CD4-positive, alpha-beta T cell treated with Interferon alpha-2 for 1 hour (primary cell): ENCODE measurements at places on chromosomes 3 and 15.

DNA sequence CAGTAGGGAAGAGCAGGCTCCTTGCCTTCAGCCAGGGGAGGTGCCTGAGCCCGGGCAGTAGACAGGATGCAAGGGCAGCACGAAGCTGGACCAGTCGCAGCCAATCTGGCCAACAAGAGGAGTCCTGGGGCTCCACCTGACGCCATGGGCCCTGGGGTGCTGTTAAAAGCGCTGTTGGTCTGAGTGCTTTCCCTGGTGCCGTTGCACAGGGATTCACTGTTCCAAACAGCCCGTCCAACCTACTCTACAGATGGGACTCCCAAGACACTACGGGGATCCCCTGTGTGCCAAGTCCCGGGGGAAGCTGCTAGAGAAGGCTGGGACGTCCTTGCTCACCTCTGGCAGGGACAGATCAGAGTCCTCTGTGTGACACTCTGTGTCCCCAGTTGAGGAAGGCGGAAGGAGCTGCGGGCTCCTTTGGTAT is 632 bp downstream of the CTSH start:
- DNase-seq: no peak

GRCh38 chr3:194166682-194167479 is 30.9 kb downstream of the HES1 start:
- no peak for DNase-seq

- DNase-seq: no peak
Measured at GRCh38 chr15:60535265-60535664, 56.3 kb upstream of the ICE2 start.

- no peak for DNase-seq
Measured at GRCh38 chr3:128867200-128868125, 12.0 kb upstream of the ACAD9 start.

GRCh38 chr3:54963641-54964040 is 35.8 kb upstream of the LRTM1 start:
- DNase-seq: no peak

DNA sequence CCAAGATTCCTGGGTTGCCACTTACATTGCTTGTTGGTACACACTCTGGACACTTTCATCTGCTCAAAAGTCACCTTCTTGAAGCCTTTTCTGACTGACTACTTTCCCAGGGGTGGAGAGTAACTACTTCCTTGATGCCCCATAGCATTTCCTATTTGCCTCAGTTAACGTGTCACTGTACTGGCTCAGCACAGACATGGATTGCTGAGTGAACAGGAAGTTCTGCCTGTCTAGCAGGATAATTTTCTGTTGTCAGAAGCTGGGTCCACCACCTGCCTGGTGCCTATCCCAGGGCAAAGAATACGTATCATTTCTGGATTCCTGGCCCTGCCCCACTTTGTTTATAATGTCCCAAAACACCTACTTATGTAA is 15.3 kb upstream of the ABHD17C start:
- DNase-seq: no peak

DNA sequence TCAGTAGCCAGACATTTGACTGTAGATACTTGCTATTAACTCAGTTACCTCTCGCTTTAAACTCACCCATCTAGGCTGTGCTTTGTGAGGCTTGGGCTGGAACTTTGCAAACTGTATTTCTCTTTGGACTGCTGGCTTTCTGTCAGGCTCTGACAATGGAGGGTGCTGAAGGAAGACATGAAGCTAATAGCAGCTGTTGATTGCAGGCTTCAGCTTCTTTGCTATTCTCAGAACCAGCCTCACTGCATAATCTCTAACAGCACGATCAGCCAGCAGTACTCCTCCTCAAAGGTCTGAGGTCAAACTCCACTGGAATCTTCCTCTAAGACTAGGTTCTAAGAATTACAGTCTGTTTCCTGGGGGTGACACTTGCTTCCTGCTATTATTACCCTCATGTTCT is 295.6 kb downstream of the ZBBX start:
- no peak for DNase-seq

DNA sequence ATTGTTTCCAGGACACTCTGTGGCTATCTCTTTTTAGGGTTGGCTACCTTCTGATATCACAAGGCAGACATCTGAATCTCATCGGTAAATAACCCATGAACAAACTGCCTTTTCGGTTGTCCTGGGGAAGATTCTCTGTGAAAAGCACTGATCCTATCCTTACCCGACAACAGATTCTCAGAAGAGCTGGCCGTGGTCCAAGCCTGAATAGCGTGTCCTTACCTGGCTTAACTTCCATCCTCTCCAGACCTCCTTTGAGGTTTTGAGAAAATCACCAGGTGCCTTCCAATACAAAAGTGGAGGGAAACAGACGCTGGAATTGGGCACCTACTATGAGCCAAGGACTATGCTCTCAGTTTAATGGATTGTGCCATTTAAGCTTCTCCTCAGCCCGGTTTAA is 87.4 kb upstream of the ARHGEF3 start:
- no peak for DNase-seq

- DNase-seq: no peak
Measured at GRCh38 chr3:11155341-11156025, 1.2 kb downstream of the HRH1 start.

- no peak for DNase-seq
Measured at GRCh38 chr3:99576904-99577559, 61.4 kb upstream of the COL8A1 start.

DNA sequence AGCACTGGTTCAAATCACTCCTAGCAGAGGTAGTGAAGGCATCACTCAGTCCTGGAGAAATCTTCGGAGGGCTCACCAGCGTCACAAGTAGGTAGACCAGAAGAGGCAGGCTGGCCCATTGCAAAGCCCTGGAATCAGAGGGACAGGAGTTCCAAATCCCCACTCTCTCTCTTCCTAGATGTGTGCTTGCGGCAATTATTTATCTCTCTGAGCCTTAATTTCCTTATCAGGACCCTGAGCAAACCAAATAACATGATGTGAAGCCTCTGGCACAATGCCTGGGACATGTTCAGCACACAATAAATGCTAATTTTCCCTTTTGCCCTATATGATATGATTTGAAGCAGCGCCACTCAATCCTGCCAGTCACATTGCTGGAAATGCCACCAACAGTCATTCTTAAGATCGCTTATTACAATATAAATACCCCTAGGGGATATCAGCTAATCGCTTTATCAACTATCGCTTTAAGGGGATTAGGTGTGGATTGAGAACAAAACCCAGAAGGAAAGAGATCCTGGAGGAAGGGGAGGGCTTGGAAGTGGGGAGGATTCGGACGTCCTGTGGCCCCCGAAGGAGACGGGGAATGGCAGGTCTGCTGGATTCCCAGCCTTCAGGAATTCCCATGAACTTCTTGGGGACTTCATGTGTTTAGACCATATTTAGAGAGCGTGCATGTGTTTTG is 59.5 kb upstream of the TSEN2 start:
- DNase-seq: no peak

DNA sequence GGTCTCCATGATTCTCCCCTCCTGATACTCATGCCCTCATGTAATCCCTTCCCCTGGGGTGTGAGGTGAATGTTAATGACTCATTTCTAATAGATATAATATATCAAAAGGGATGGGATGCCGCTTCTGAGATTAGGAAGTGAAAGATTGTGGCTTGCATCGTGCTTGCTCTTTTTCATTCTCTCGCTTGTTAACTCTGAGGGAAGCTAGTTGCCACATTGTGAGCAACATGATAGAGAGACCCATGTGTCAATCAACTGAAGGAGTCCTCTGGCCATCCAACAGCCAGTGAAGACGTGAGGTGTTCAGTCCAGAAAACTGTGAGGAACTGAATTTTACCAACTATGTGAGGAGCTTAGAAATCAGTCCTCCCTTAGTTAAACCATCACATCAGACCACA is 28.9 kb upstream of the DRD3 start:
- no peak for DNase-seq

GRCh38 chr15:57671636-57672035 is 34.9 kb upstream of the POLR2M start:
- DNase-seq: no peak

- DNase-seq: no peak
Measured at GRCh38 chr3:117597865-117598264, 888.3 kb downstream of the TUSC7 start.

- DNase-seq: no peak
Measured at GRCh38 chr15:57698991-57699390, 7.5 kb upstream of the POLR2M start.

GRCh38 chr3:15805756-15806266 is 8.0 kb upstream of the ANKRD28 start:
- peak; percentile 57 for DNase-seq

DNA sequence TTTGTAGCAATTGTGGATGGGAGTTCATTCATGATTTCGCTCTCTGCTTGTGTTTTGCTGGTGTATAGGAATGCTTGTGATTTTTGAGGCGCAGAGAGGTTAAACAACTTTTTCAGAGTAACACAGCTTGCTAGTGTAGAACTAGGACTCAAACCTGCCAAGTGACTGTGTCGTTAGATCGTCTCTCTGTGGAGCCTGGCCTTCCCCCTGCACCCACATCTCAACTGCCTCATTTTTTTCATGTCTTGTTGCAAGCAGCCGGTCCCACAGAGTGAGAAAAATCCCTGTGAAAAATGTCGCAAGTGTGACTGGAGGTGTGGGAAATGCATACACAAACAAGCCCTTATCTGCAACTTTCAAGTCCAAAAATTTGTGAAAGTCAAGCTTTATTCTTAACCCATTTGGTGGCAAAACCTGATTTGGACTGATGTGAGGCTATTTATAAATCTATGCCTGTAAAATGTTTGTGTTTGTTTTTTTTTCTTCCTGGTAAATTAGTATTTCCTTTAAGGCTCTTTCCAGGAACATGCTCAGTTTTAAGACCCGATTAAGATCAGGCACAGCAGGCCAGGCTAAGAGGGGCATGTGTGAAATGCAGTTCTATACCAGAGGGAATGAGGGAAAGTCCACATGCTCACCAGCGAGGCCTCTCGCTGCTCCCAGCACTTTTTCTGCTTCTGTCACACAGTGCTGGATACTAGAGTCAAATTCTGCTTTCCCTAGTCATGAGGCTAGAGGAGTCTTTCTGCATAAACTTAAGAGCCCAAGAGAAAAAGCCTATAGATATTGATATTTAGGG is 25.8 kb downstream of the ST6GAL1 start:
- peak; percentile 10 for DNase-seq

GRCh38 chr3:5197022-5197421 is 9.5 kb downstream of the EDEM1 start:
- no peak for DNase-seq

DNA sequence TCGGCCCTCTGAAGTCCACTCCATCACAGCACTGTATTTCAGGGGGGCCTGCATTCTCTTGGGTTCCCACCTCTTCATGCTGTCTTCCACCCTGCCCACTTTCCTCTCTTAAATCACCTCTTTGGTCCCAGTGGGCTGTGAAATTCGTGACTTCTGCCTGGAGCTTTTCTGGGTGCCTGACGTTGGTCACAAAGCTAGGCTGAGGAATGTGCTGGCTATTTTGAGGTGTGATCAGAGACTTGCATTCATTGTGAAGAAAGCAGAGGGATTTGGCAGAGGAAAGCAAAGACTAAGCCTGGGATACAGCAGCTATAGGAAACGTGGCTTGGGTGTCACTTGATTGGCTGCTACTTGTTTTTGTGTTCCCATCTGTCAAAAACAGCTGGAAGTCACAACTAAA is 202.5 kb downstream of the SATB1 start:
- no peak for DNase-seq

DNA sequence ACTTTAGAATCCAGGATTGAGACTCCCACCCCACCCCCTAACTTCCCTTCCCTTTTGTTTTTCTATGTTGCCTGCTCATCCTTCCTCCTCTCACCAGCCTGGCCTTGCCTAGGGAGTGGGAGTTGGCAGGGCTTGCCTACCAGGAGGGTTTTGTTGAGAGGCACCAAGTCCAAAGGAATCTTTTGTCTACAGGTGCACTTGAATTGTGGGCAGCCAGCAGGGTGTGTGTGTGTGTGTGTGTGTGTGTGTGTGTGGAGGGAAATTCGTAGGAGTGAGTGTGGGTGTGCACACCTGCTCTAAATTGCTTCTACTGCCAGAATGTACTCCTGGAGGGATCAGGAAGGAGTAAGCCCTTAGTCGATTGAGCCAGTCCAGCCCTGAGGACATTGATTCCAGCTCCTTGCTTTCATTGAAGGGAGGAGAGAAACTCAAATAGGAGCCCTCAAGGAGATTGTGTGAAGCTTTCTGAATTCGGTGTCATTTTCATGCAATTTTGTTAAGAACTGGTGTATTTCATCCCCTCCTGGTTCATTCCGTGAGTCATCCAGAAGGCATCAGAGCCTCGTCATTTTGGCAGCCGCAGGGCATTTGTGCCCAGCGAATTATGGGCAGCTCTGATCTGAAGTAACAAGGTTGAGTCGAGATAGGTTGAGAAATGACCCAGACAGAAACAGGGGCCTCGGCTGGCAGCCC is 112.1 kb downstream of the SLCO3A1 start:
- DNase-seq: no peak

DNA sequence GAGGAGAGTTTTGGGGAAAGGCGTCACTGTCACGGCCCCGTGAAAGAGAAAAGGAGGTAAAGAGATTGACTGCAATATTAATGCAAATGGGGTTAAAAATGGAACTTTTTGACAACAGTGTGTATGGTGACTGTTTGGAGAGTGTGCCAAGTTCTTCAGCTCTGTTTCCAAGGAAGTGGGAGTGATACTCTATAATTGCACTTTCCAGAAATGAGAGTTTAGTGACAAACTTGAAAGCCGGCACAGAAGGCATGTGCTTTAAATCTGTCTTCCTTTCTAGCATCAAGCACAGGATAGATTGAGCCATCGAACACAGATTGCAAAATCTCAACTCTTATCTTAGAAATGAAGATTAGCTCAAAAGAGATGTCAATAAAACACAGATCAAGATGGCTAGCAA is 51.9 kb upstream of the SNRPA1 start:
- no peak for DNase-seq

- no peak for DNase-seq
Measured at GRCh38 chr3:186247821-186248814, 113.9 kb downstream of the DGKG start.

- no peak for DNase-seq
Measured at GRCh38 chr3:38618343-38618742, 31.1 kb downstream of the SCN5A start.

DNA sequence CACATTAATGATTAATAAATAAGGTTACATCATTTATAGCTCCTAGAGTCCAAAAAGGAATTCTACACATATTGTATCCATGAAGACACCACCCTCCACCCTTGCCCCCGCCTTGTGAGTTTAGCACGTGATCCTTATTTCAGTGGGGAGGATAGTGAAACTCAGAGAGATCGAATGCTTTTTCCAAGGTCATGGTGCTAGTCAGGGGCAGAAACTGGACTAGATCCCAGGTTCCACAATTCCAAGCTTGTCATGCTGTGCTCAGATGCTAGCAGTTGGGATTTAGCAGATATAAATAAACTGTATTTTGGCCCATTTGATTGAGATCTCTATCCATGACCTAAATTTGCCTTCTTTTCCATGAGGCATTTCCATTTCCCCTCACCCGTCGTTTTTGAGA is 227.4 kb upstream of the THRB start:
- DNase-seq: no peak

- no peak for DNase-seq
Measured at GRCh38 chr3:143977341-143978262, 6.0 kb downstream of the DIPK2A start.

DNA sequence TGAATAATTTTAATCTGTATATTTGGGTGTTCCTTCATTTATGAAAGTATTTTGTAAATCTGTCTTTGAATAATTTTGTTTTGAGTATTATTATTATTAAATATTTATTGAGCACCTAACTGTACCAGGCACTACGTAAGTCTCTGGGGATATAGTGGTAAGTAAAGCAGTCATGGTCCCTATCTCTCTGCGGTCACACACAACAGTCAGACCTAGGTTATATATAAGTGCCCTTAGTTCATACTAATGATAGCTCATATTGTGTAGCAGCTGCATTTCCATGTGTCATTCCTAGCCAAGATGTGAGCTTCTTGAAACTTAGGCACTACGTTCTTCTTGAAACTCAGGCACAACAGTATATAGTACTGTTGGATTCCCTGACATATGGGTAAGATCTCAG is 12.4 kb downstream of the NKTR start:
- no peak for DNase-seq
